Right lung (tissue), 10 donors: ENCODE measurements at places on chromosomes 4 and X. TPM values are rescaled to one million over a fixed set of nuclear protein-coding genes. Genes with fewer than 3 reads are reported as not detected.

DNA sequence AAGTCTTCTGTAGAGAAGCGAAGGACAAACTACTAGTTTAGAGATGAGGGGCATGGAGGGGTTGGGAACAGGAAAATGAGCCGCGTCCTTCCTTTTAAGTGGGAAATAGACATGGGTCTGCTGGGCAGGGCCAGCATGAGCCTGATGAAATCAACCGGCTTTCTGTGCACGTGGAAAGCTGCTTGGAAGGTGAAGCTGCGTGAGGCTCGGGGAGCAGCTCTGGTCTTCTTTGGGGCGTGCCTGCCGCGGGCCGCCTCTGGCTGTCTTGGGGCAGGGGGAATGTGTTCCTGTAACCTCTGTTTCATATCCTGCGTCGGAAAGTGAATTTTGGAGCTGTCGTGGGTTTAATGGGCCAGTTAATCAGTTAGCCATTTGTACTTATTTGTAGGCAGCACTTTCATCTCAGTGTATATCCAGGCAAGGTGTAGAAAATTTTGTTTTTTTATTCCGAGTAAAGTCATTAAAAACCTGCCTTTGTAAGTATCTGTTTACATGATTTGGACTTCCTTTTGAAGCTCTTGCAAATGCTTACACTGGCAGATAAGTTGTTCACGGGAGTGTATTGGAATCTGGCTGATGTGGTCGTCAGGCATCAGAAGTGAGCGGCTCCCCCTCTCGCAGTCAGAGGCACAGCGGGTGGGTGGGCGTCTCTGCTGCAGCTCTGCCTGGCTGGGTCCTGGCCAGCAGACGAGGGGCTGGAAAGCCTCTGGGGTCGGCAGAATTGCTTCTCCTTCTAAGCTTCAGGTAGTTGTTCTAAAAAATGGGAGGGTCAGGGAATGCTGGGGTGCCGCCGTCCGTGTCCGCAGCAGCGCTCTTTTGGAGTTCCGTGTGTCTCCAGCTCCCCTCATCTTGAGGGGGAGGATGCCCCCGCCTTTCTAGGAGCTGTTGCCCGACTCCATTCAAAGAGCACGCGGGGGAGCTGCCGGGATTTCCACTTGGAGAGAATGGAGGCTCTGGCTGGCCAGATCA lies 70.5 kb upstream of the HGFAC start:
- DNase-seq: no peak

DNA sequence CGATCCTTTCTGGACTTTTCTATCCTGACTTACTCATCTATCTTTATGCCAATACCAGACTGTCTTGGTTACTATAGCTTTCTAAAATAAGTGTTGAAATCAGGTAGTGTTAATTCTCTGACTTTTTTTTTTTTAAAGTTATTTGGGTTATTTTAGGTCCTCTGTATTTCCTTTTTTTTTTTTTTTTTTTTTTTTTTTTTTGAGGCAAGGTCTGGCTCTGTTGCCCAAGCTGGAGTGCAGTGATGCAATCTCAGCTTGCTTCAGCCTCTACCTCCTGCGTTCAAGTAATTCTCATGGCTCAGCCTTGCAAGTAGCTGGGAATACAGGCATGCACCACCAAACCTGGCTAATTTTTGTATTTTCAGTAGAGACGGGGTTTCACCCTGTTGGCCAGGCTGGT lies 2.8 kb upstream of the NELFA start:
- no peak for DNase-seq

DNA sequence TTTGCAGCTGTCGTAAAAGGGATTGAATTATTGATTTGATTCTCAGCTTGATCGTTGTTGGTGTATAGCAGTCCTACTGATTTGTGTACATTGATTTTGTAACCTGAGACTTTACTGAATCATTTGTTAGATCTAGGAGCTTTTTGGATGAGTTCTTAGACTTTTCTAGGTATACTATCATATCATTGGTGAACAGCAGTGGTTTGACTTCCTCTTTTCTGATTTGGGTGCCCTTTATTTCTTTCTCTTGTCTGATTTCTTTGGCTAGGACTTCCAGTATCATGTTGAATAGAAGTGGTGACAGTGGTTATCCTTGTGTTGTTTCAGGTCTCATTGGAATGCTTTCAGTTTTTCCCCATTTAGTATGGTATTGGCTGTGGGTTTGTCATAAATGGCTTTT lies 8.4 kb downstream of the APOOL start:
- no peak for DNase-seq

DNA sequence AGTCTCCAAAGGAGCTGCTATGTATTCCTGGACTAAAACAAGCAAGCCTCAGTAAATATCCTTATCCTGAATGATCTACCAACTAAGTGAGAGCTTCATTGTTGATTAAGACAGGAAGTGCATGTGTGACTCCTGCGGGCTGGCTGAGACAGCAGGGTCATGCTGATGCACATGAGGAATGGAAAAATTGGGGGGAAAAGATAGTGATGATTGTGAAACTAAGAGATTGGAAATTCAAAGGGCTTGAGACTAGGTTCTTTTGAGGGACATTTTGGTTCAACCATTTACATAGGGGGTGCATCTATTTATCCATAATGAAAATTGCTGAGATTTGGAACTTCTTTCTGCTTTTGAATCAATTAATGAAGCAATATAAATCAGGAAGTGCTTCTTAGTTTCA lies 61.1 kb upstream of the C1QTNF7 start:
- no peak for DNase-seq

DNA sequence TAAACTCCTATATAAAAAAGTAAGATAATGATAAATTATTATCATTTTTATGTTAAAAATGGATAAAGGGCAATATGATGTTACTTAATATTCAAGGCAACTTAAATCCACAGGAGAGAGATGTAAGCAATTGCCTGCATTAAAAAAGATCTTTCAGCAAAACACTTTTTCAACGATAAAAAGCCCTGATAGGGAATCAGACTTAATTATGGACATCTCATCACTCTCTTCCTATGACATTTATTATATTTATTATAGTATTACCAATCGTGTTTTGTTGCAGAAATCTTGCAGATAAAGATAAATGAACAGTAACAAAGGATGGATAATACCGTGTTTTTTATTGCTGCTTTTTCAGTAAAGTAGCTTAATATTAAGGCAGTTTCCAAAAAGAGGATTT lies 178.5 kb downstream of the SH2D1A start:
- DNase-seq: no peak

DNA sequence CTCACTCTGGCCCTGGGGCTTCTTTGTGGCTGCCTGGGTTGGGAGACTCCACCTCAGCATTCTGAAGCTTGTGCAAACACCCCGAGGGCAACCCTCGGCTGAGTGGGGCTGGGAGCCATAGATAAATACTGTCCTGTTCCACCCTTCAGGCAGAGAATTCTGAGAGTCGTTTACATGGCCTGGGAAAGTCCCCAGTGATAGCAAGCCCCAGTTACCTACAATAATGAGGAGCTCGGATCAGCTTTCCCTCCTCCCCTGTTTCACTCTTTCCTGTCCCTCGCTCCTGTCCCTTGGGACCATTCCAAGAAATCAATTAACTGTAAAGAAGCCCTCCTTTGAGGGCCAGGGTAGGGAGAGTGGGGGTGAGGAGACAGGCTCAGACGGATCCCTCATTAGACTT lies 31.6 kb upstream of the DDX3X start:
- DNase-seq: no peak

GRCh38 chrX:46255046-46255445 lies 290.2 kb downstream of the ZNF674 start:
- no peak for DNase-seq

GRCh38 chr4:45241976-45242375 lies 515.6 kb upstream of the GNPDA2 start:
- DNase-seq: no peak

GRCh38 chr4:2788532-2789103 lies 4.3 kb upstream of the SH3BP2 start:
- no peak for DNase-seq

GRCh38 chrX:68693481-68694434 lies 46.3 kb downstream of the STARD8 start:
- peak; percentile 71 for DNase-seq

DNA sequence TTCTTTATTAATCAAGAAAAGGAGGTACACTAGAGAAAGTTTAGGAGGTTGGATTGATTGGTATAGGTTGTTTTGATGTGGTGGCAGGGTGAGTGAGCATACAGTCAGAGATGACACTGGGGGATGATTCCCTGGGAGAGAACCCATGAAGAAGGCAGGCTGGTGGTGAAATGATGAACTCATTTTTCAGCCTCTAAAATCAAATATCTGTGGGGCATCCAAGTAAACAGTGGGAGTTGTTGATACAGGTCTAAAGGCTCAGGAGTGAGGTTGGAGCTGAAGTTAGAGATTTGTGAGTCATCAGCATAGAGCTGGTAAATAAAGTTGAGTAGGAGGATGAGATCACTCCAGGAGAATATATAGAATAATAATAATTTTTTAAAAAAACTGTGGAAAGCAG lies 10.0 kb upstream of the AP1S2 start:
- DNase-seq: no peak

DNA sequence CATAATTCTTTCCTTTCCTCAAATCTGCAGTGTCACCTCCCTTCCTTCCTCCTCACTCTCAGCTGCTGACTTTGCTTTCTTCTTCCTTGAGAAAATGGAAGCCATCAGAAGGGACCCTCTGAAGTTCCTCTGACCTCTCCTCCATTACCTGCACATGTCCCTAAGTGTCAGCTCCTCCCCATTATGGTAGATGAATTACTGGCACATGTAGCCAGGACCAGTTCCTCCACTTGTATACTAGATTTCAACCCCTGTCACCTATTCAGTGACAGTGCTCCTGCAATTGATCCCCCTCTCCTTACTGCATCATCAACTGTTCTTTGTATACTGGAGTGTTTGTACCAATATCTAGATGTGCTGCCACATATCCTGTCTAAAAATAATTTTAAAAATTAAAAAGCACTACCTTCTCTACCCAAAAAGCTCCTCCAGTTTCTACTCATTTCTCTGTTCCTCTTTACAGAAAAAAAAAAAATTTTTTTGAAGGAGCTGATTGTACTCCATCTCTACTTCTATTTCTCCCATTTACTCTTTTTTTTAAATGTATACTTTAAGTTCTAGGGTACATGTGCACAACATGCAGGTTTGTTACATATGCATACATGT lies 78.6 kb downstream of the CLCN5 start:
- DNase-seq: no peak

GRCh38 chrX:114338870-114339269 lies 245.0 kb upstream of the HTR2C start:
- no peak for DNase-seq

DNA sequence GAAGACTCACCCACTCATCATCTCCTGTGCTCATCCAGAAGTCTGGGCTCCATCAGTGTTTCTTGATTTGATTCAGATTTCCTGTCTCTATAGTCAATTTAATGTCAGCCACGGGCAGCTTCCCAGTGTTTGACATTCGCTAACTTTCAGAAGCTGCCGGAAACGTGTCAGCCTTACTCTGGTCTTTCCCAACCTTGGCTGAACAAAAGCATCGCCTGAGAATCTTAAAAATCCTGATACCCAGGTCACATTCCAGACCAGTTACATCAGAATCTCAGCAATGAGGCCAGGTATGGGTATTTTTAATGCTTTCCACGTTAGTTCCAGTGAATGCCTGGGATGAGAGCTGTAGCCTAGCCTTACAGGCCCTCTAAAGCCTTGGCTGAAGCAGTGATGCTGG lies 233.8 kb downstream of the FRMPD4 start:
- DNase-seq: no peak

DNA sequence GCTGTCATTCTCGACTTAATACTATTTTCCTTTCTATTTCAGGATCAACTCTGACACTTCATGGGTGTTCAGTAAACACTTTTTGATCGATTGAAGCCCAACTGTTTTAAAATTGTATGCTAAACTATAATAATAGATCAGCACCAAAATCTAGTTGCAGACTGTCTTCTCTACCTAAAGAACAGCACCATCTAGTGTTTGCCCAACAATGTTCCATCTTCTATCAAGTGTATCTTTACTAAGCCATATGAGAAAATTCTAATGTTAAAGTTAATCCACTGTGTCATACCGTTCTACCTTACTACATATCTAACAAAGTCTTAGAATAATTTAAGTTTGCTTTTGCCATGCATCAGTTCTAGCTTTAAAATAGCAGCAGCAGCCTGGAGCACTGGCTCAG lies 113.0 kb upstream of the PRDX4 start:
- peak; percentile 22 for DNase-seq

DNA sequence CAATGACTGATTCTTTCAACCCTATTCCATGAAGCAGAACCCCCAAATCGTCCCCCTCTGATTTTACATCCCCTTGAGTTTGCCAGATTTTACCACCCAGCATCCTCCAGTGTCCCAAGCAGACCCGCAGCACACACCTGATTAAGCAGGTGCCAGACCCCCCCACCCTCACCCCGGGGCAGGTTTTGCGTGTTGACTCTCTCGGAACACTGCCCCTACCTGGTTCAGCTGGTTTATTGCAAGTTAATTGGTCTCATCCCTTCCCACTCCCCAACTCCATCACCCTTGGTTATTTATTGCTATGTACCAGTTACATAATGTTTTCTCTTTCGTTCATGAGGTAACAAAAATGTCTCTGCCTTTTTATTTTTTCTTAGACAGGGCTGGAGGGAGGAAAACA lies 258.4 kb downstream of the BCOR start:
- no peak for DNase-seq

DNA sequence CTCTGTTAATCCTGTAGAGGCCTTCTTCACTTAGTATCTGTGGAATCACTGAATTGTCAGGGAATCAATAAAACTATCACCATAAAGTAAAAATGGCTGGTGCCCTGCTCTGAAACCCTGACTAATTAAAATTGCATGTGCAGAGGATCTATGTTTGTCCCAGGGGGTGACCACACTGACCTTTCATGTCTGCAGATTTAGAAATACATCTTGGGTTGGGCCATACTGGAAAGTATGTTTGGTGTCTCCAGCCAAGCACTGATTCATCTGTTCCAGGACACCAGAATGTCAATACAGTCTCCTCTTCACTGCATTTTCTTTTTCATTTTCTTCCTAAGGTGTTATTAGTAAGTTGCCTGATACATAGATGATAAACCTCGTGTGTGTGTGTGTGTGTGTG lies 490.9 kb upstream of the INTU start:
- no peak for DNase-seq

DNA sequence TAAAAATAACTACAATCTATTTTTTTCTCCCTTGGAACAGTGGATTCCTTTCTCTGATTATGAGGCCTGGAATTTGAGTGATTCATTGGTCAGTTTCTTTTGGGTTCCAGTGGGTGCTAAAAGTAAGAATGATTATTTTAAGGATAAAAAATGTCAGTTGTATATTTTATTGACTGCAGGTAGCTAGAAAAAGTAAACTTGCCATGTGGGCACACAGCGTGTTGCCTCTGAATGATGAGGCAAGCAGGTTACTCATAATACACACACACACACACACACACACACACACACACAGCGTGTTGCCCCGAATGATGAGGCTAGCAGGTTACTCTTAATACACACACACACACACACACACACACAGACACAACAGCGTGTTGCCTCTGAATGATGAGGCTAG lies 13.8 kb downstream of the GALNT7 start:
- DNase-seq: no peak

GRCh38 chr4:140300271-140300970 lies 73.0 kb upstream of the SCOC start:
- no peak for DNase-seq

XPNPEP2 gene
- 5.9 TPM for polyA plus RNA-seq

GAGE12E gene
- not detected for polyA plus RNA-seq

EDA2R gene
- polyA plus RNA-seq: 0.93 TPM

DUX4 gene
- not detected for polyA plus RNA-seq

GPRASP2 gene
- 32.9 TPM for polyA plus RNA-seq
